ENCODE measurements at places on chromosomes 6 and 20. TPM values are rescaled to one million over a fixed set of nuclear protein-coding genes. Genes with fewer than 3 reads are reported as not detected.

The PNPLA1 gene
- not detected for total RNA-seq

The STMND1 gene
- total RNA-seq = not detected

The RAB44 gene
- total RNA-seq = not detected

The TNFRSF6B gene
- total RNA-seq = 4.5 TPM

The ARMC2 gene
- 1.9 TPM for total RNA-seq

The ATP9A gene
- total RNA-seq = 49.0 TPM

The OOEP gene
- not detected for total RNA-seq

The PSORS1C1 gene
- 0.92 TPM for total RNA-seq

The WFDC12 gene
- total RNA-seq = not detected

The VGLL2 gene
- not detected for total RNA-seq
